GM20000 (cell line): ENCODE measurements at places on chromosomes 2 and 18.

DNA sequence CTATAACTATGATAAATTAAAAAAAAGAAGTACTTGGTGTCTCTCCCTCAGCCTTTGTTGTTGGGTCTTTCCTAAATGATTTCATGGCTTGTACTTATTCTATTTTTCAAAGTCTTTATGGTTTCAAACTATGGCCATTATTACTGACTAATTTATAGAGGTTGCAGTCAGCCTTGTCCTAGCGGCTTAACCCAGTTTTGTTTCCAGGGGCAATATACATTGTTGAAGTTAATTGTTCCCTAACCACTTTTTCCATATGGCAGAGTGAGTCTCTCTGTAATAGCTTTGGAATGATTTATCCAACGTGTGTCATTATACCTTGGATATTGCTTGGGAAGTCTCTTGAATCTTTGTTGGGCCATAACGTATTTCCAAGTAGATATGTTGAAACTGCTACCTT lies 408.8 kb downstream of the HRH4 start:
- no peak for DNase-seq

DNA sequence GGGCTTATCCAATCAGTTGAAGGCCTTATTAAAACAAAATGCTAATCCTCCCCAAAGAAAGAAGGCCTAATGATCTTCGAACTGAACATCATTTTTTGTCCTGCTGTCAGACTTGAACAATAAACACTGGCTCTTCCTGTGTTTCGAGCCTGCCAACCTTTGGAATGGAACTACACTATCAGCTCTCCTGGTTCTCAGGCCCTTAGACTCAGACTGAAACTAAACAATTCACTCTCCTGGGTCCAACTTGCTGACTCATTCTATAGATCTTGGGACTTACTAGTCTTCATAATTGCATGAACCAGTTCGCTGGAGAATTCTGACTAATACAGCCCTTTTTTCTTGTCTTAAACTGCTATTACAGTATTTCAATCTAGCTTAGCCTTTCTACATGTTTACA lies 235.2 kb downstream of the LNPK start:
- DNase-seq = no peak

GRCh38 chr2:74619651-74620297 lies 28.4 kb downstream of the M1AP start:
- DNase-seq = no peak

- DNase-seq = no peak
Measured at GRCh38 chr2:119421741-119422140, 9.9 kb upstream of the TMEM37 start.

DNA sequence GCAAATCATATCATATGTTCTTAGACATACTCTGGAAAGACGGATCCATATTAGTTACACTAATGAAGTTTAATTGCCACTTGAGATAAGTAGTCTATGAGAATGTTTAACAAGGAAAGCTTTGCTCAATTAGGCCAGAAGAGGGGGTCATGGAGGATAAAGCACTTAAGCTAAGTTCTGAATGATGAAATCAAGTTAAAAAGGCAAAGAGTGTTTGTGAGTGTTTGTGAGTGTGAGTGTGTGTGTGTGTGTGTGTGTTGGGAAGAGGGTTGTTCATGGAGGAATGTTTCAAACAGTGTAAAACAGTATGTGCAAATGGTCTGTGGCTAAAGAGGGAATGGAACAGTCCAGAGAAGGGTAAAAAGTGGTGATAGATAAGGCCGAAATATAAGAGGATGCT lies 360.9 kb downstream of the ERBB4 start:
- DNase-seq = no peak

DNA sequence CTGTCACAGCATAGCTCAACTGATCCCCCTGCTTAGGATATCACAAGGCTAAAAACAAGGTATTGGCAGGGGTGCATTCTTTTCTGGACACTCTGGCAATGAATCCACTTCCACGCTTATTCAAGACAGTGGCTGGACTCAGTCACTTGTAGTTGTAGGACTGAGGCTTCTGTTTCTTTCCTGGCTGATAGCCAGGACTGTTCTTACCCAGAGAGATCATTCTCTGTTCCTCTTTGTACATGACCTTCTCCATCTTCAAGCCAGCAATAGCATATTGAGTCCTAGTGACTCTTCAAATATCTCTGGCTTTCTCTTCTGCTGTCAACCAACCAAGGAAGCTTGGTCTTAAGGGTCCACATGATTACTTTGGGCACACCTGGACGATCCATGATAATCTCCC lies 241.3 kb downstream of the RBM43 start:
- peak; percentile 5 for DNase-seq

- no peak for DNase-seq
Measured at GRCh38 chr18:78293940-78294541, 685.6 kb upstream of the SALL3 start.

- DNase-seq = no peak
Measured at GRCh38 chr2:175005733-175006264, 618 bp upstream of the CHN1 start.

GRCh38 chr2:234251326-234252271 lies 201.1 kb downstream of the SPP2 start:
- DNase-seq = no peak

GRCh38 chr18:49011291-49011746 lies 60.6 kb upstream of the SMAD7 start:
- DNase-seq = no peak

GRCh38 chr2:204152616-204153015 lies 216.1 kb downstream of the ICOS start:
- no peak for DNase-seq

GRCh38 chr18:75441896-75442295 lies 14.4 kb upstream of the SMIM21 start:
- no peak for DNase-seq
